ENCODE measurements at places on chromosomes 13 and 19.

- no peak for DNase-seq
Observed at GRCh38 chr19:6354098-6354674, 7.1 kb upstream of the CLPP start.

DNA sequence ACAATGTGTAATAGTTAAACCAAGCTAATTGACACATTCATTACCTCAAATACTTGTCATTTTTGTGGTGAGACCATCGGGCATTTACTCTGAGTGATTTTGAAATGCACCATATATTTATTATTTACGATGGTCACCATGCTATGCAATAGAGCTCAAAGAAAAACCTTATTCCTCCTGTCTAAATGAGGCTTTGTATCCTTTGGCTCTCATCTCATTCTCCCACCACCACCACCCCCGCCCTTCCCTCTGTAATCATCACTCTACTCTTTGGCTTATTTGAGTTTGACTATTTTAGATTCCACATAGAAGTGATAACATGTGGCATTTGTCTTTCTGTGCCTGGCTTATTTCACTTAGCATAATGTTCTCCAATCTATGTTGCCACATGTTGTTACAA lies 124.9 kb downstream of the CYSLTR2 start:
- DNase-seq: no peak

DNA sequence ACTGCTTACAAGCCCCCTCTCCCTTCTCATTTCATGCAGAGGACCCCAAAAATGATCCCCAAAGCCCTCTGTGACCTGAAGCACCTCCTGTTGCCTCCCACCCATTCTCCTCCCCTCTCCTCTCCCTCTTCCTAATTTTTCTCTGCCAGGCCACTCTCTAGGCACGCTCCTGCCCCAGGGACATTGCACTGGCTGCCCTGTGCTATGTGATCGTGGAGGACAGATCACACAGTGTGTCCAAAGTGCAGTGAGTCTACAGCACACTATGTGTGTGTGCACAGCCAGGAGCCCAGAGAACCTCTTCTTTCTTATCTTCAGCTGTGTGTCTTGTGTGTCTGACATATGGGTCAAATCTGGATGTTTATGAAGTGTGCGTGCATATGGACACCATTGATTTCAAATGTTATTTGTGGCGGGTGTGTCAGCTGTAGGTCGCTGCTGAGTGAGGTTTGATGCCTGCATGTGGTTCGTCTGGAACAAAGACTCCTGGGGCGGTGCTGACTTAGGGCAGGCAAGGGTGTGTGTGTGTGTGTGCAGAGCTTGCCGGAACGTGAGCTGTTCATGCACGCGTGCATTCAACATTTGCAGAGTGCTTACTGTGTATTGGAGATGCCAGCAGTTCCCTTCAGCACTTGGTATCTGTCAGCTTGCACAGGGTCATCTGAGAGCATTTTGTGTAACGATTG lies 2.1 kb upstream of the KLHL26 start:
- DNase-seq: no peak

DNA sequence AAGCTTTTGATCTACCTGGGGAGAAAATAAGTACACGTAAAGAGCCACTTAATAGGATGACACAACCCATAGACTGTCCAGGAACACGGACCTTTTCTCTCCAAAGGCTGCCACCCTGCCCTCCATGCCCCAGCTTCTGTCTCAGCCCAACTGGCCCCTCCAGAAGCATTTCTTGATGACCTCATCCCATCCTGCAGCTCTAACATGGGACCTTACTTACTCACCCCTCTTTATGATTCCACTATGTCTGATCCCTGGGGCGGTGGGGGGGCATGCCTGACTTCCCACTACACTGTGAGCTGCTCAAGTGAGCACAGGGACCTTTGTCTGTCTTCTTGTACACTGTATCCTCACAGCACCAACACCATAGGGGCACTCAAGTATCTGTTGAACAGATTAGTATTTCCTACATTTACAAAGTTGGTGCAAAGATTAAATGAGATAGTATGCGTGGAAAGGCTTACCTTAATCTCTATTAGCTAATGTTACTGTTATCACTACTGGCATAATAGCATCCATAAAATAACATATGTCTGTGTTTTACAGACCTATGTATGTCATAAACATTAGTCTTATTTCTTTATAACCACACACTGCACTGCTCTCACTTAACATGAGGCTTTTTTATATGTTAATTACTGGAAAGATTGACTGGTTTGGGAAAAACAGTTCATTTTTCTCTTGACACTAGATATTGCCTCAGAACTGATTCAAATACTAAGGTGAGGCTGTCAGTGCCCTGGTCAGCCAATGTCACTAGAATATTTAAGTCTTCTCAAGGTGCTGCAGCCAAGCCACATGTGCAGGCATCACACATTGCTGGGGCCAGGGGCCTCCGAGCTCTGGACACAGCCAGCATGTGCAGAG lies 100.9 kb downstream of the FOXO1 start:
- no peak for DNase-seq

GRCh38 chr13:99316657-99317256 lies 9.6 kb upstream of the GPR183 start:
- no peak for DNase-seq

DNA sequence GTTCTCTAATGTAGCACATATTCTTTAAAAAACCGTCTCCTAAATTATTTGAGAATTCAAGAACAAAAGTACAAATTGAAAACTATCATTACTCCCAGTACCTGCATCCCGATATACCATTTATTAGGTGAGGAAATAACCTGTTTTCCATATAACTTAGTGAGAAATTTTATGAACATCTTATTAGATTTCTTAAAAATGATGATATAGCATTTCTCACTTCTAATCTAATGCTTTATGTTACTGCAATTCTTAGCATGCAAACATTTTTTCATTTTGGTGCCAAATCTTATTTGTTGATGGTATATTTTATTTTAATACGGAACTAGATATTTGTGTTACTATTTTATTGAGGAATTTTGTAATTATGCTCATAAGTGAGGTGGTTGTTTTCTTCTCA lies 1321.3 kb upstream of the SLC10A2 start:
- DNase-seq: no peak

DNA sequence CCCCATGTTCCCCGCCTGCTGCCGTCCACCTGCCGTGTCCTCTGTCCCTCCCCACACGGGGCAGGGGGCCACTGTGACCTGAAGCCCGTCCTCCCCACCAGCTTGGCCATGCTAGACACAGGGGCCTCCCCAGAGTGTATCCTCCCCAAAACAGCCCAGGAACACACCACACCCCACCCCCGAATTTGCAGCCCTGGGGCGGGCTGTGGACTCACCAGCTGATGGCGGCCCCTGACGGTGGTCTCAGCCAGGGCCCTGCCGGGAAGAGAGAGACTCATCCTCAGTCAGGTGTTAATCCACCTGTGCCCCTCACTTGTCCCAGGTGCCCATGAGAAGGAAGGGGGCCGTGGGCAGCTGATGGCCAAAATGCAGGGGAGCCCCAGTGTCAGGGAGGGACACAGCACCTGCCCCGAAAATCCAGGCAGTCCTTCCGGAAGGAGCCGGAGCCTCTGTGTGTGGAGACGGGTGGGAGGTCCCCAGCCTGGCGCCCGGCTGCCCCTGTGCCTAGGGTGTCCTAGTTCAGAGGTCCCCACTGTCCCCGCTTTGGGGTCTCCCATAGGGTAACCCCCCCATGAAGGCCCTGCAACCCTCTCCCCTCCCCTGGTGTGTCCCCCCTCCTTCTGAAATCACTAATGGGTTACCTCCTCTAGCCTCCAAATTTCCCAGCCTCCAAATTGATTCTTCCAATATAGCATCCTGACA lies 39.3 kb upstream of the TCF3 start:
- DNase-seq: no peak

Data from stimulated activated CD4-positive, alpha-beta T cell treated with anti-CD3 and anti-CD28 coated beads, Interleukin-12 subunit alpha, Interleukin-12 subunit beta, amount 100 ng/mL, for 4 hours (primary cell).